Activated CD4-positive, alpha-beta T cell treated with anti-CD3 and anti-CD28 coated beads, Interleukin-2, amount 50 U/mL, for 24 hours (primary cell): ENCODE measurements at places on chromosomes 6 and 20.

DNA sequence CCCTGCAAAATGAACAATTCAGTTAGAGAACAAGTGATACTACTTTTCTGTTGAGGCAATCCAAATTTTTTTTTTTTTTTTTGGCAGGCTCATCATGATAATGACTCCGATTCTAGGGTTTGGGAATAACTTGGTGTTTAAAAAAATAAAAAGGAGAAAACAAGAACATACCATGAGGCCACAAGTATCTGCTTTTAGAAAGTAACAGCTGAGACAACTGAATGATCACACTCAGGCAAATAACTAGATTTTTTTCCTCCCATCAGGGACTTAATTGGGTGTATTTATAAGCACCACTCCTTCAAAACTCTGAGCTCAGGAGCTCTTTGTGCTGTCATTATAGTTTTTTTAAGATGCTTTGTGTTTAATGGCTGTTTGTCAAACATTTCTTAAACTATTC is 29.6 kb downstream of the PAK5 start:
- DNase-seq: no peak

GRCh38 chr6:87908978-87909811 is 138.4 kb upstream of the SPACA1 start:
- no peak for DNase-seq

DNA sequence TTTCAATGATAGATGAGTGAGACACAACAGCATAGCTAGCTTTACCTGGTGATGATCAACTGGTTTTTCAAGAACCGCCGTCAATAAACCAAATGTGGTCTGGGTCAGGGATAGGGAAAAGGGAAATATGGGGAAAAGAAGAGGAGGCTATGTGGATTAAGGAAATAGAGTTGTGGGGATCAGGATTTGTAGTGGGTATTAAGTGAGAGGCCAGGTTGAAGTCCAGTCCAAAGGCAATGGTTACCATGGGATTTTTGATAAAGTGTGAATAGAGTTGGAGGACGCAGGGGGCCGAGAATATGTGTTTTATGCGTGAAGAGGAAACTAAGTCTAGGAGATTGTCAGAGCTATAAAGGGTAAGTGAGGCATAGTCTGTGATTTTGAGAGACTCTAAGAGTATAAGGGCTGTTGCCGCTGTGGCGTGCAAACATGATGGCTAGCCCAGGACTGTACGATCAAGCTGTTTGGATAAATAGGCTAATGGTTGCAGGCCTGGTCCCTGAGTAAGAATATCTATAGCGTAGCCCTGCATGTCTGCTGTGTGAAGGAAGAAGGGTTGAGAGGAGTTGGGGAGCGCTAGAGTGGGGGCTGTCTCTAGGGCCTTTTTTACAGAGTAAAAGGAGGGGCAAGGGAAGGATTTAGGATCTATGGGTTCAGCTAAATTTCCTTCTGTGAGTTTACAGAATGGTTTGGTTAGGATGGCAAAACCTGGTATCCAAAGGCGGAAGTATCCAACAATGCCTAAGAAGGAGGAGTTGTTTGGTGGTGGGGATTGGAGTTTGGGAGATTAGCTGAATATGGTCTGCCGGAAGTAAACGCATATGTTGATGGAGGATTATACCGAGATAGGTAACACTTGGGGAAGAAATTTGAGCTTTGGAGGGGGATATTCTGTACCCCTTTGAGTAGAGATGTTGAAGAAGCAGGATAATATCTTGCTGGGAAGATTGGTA is 749.7 kb upstream of the ADGRB3 start:
- DNase-seq: no peak

- DNase-seq: no peak
Measured at GRCh38 chr20:2285193-2285592, 10.6 kb upstream of the TGM3 start.

DNA sequence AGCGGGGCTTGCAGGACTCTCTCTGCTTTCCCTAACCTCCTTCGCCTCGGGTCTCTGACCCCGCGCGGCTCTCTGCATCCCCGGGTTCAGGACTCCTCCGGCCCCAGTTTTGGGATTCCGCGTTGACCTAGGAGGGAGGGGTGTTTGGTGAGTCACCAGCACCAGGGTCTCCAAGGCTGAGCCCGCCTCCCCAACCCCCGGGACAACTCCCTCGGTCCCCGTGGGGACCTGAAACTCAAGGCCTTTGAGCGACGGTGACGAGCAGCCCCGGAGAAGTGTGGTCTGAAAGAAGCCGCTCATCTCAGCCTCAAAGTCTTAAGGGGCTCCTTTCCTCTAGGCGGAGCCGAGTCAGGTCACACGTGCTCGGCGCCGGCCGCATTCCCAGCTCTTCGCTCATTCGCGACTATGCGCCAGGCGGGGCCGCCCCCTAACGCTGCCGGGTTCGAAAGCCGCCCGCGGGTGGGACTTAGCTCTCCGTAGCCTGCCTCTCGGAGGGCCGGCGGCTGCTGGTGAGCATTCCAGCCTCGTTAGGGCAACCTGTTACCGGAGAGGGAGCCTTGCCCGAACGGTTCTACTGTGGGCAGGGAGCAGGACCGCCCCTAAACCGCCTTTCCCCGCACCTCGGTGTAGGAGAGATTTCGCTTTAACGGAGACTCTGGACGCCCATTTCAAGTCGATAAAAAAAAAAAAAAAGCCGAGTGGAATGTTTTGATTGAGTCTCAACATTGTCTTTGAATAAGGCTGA is 3.0 kb upstream of the PRDM13 start:
- DNase-seq: no peak

DNA sequence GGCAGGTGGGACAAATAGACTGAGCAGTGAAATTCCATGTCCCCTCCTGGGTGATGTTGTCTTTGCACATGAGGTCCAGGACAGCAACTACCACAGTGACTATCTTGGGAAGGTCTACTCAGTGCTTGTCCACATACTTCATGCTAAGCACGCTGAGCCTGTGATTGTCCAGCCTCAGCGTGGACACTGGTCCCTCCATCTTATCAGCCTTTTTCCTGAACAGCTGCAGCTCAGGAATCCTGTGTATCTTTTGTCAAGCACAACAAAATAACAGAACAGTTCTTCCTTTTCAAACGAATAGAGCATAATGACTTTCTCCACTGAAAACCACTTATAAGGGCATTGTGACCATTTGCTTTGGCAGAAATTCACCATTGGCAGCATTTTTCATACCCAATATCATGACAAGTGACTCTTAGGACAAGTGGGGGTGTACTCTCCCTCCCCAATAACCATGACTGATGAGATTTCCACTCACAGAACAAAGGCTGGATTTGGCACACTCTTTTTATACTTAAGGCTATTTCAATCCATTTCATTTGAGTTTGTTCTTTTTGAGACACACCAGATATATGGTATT is 90.3 kb downstream of the FYN start:
- no peak for DNase-seq

DNA sequence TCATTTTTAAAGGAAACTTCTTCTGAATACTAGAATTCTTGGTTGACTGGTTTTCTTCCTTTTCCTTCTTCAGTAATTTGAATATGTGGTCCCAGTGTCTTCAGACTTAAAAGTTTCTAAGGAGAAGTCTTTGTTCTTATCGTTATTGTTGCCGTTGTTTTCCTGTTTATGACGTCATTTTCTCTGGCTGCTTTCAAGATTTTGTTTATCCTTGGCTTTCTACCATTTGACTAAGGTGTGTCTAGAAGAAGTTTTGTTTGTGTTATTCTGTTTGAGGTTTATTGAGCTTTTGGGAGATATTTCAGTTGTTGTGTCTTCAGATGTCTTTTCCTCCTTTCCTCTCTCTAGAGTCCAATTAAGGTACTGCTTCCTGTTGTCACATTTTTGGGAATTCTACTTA is 24.5 kb downstream of the CDYL start:
- DNase-seq: no peak

DNA sequence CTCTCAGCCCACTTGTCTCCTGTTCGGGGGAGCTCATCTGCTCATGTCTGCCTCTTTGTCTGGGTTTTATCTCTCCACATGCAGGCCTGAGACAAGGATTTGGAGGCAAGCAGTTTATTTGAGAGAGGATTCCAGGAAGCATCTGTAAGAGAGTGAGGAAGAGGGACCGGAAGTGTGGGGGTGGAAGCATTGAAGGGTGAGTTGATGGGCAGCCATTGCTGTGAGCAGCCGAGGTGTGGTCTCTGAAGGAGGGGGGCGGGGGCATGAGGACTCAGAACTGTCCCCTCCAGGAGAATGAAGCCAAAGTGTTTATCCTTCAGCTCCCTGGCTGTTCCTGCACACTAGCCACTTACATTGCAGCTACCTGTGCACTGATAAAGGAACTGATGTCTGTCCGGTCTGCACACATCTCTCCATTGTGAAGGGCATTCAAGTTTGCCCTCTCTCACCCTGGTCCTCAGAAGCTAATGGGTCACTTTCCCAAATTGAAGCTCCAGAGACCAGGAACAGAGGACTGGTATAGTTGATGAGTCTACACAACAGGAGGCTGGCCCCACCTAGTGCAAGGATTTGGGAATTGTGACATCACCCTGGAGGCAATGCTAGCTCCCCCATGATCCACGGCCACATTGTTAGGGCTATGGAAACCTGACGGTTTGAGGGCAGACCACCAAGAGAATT is 100.5 kb upstream of the FOXA2 start:
- no peak for DNase-seq

- no peak for DNase-seq
Measured at GRCh38 chr20:61459705-61460104, 207.6 kb downstream of the CDH4 start.

DNA sequence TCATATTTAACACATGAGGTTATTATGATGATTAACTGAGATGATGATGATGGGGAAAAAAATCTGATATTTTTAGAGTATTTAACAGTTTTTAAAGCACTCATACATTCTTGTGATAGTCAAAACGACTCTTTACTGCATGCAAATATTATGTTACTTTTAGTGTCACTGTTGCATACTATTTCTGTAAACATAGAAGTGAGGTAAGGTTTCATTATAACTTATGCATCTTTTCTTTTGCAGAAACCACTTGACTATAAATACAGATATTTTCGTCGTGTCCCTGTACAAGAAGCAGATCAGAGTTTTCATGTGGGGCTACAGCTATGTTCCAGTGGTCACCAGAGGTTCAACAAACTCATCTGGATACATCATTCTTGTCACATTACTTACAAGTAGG is 30.1 kb downstream of the FBXO9 start:
- DNase-seq: no peak

- no peak for DNase-seq
Measured at GRCh38 chr6:70409216-70409615, 4.1 kb upstream of the FAM135A start.

- no peak for DNase-seq
Measured at GRCh38 chr20:41895241-41896032, 277.3 kb upstream of the CHD6 start.

DNA sequence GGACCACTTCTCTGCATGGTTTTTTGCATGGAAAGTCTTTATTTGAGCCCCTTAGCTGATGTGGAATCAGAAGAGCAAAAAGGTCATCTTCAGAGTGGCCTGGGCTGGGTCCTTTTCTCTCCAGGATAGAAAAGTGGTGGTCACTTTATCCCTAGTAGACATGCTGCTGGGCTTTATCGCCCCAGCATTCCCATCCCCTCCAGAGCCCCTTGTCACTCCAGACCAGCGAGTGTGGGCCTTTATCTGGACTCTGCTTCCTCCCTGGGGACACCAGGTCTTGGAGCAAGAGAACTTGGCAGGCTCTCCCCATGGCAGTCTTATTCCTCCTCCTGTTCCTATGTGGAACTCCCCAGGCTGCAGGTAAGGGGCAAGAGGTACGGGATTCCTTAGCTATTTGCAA is at the start of gene LY6G6F:
TSS of gene LY6G6F (plus strand) at position 268 of the 400 bp plus-strand sequence. CDS start at position 309, 41 bp downstream.
- DNase-seq: no peak

- no peak for DNase-seq
Measured at GRCh38 chr20:19406381-19406780, 193.9 kb downstream of the SLC24A3 start.

DNA sequence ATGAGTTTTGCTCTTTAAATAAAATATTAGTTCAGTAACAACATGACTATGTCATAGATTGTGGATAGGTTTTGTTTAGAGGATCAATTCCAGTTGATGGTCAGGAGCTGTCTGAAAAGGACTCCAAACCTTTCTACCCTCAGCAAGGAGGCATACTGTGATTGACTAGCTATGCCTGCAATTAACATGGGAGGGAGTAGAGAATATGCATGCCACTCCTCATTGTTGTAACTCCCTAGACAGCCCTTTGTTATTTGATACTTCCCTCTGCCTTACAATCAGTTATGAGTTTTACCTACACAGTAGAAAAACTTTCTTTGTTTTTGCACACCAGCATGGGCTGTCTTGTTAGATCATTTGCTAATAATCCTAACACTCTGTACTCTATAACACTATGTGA is 1418.5 kb downstream of the KHDRBS2 start:
- DNase-seq: no peak

DNA sequence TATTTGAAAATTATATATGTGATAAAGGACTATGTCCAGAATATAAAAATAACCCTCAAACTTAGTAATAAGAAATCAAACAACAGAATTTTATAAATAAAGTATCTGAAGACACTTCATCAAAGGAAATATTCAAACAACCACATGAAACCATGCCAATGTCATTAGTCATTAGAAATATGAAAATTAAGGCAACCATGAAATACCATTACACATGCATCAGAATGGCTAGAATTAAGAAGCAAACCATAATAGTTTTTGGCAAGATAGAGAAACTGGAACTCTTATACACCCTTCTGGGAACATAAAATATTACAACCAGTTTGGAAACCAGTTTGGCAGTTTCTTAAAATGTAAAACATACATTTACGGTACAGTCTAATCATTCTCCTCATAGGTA is 137.2 kb upstream of the ADGRB3 start:
- DNase-seq: no peak
